Hematopoietic multipotent progenitor cell treated with erythropoietin and hydrocortisone succinate and interleukin-3 and kit ligand, for 8 days (in vitro differentiated cells): ENCODE measurements at places on chromosomes 7 and 10.

DNA sequence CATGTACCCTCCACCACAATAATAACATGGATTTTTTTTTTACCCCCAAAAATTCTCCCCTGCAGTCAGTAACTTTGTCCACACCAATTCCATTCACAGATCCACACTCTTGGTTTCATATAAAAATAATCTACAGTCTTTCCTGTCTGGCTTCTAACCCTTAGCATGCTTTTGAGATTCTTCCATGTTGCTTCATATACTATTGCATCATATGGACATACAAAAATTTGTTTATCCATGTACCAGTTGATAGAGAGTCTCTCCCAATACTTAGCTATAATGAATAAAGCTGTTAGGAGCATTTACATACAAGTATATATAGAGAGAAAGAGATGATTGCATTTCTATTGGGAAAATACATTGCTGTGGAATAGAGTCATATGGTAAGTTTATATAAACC lies 575.0 kb downstream of the XPNPEP1 start:
- no peak for DNase-seq

GRCh38 chr10:62043421-62044021 lies 142.0 kb downstream of the ARID5B start:
- no peak for DNase-seq

GRCh38 chr7:80279760-80280159 lies 145.1 kb downstream of the GNAI1 start:
- DNase-seq: no peak

- DNase-seq: no peak
Observed at GRCh38 chr7:1043552-1044188, 676 bp upstream of the GPR146 start.

GRCh38 chr7:140883378-140883777 lies 41.4 kb downstream of the BRAF start:
- no peak for DNase-seq

- DNase-seq: no peak
Observed at GRCh38 chr10:62492870-62493180, 118.7 kb downstream of the ZNF365 start.

GRCh38 chr7:106626376-106627164 lies 34.4 kb downstream of the CCDC71L start:
- DNase-seq: no peak

DNA sequence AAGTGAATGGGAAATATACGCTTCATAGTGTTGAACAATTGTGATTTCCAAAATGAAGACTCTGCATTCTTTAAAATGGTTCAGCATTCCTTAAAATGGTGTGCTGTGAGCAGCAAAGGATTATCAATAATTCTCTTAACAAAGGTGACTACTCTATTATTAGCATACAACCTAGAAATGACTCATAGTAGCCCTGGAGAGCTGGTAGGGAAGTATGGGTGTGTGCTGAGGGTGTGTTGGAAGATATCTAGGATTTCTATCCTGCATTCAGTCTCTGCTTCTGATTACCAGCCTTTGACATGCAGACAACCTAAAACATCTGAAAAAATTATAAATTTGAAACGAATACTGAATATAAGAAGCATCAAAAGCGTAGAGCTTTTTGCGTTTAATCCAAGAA lies 72.5 kb downstream of the SEMA3D start:
- DNase-seq: no peak

- no peak for DNase-seq
Observed at GRCh38 chr7:27324246-27324645, 81.6 kb downstream of the EVX1 start.

- DNase-seq: no peak
Observed at GRCh38 chr10:89425000-89425399, 10.6 kb downstream of the IFIT5 start.

DNA sequence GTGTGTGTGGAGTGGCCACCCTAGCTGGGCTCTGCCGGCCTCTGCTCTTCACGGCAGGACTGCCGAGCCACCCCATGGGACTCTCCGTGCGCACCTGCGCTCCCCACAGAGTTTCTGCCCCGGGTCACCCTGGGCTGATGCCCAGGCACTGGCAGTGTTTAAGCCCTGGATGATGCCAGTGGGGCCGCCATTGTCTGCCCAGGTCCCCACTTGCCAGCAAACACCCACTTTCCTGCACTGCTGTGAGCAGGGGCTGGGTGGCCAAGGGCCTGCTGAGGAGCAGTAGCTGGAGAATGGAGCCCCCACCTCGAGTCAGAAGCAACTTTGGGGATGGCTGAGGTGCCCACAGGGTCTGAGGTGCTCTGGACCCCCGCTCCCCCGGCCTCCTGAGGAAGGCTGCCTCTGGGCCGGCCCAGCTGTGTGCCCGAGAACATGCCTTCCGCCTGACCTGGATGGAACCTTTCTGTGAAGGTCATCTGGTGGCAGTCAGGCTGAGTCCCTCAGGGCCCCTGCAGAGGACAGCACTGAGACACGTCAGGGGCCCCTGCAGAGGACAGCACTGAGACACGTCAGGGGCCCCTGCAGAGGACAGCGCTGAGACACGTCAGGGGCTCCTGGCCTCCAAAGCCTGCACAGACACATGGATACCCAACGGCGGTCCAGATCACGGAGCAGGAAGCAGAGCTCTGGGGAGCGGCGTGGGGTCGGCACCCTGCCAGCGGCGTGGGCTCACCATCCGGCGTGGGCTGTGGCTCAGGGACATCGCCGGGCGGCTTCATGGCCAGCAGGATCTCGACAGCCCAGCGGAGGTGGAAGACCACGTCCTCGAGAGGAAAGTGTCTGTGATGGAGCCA lies 62.0 kb downstream of the CFAP46 start:
- DNase-seq: no peak

DNA sequence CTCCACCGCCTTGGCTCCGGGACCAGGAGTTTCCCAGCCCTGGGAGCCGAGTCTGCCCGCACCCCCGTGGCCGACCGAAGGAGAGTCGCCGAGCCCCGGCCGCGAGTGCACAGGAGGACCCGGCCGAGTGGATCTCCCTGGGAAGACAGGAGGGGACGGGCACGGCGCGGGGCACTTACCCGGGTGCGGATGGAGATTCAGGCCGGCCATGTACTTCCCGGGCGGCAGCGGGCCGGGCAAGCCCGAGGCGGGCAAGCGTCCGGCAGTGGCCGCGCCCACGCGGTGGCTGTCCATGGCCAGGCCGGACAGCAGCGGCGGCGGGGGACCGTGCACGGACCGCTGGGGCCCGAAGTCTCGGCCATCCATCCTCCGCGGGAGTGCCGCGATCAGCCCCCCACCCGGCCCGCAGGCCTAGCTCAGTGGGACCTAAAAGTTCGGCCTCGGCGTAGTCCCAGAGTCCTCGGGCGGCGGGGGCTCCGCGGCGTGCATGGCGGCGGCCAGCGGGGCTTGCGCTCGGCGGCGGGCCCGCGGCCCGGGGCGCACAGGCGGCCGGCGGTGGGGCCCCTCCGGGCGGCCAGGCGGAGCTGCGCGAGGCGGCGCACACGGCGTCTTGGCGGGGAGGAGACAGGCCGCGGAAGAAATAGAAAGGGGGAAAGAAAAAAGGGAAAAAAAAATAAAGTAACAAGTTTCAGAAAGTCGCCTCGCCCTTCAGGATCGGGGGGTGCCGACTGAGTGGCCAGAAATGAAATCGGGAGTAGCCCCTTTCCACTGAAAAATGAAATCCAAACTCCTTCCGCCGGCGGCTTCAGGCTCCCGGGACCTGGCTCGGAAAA lies 2.5 kb downstream of the TNRC18 start:
- DNase-seq: peak; percentile 16

DNA sequence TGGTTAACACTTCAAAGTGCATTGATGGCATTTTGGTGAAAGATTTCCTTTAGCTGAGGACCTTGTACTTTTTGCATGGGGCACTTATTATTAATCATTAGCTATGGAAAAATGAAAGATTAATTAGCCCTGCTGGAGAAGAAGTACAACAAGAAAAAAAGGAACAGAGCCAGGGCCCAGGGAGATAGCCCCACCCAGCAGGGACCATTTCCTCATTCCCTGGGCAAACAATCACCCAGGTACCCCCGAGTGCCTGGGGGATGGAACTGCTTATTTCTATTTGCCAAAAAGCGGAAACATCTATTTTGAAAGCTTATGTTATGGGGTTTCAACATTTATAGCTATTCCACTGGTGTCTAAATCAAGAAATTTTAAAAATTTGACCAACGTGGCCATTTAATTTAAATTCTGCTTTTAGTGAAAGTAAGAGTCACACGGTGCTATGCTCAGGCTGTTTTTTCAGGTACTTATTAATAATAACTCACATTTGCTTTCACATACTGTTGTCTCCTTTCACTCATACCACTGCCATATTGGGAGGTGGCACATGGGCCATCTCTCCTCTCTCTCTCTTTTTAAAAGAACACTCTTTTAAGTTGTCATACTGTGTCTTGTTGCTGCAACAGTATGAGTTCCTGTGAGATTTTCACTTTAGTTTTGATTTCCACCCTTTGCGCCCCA lies 143.6 kb upstream of the KIF5B start:
- no peak for DNase-seq

DNA sequence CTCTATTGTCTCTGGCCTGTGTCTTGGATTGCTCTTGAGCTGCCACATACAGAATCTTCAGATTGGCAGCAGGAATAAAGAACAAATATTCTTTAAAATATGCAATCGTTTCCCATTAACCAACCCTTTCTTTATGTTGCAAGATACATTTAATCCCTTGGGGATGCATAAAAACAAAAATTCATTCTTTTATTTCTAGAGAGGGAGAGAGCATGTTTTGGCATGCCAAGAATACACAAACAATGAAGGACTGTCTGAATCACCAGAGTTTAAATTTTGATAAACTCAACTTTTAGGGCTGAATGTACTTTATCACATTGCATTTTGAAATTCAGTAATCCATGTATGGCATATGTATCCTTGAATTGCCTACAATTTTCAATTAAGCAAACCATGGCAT lies 154.3 kb upstream of the SEMA3D start:
- DNase-seq: no peak

- peak; percentile 95 for DNase-seq
Observed at GRCh38 chr7:21357151-21358097, 70.5 kb upstream of the SP4 start.

DNA sequence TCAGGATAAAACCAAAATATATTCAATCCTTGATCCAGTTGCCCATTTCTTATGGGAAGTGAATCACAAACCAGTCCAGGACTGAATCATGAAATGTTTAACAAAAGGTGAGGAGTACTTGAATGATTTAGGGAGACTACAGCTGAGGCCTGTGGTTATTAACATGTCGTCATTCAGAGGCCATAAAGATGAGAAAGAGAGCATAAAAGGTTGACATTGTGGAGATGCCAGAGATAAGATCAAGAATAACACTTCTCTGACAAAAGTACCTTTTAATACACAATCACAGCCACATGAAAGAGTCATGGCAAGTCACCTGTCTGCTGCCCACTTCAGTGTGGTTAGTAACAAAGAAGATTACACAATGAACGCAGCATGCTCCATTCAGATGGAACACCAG lies 1195.7 kb upstream of the SORCS1 start:
- no peak for DNase-seq

GRCh38 chr10:129992356-129992755 lies 28.3 kb upstream of the EBF3 start:
- no peak for DNase-seq

GRCh38 chr10:53209944-53210611 lies 437.5 kb upstream of the MBL2 start:
- peak; percentile 8 for DNase-seq

- peak; percentile 77 for DNase-seq
Observed at GRCh38 chr10:97210543-97210960, 24.8 kb upstream of the SLIT1 start.

GRCh38 chr7:142391191-142391992 lies 133.5 kb upstream of the PRSS58 start:
- DNase-seq: peak; percentile 35

GRCh38 chr7:96244992-96245292 lies 77.0 kb downstream of the SLC25A13 start:
- no peak for DNase-seq

DNA sequence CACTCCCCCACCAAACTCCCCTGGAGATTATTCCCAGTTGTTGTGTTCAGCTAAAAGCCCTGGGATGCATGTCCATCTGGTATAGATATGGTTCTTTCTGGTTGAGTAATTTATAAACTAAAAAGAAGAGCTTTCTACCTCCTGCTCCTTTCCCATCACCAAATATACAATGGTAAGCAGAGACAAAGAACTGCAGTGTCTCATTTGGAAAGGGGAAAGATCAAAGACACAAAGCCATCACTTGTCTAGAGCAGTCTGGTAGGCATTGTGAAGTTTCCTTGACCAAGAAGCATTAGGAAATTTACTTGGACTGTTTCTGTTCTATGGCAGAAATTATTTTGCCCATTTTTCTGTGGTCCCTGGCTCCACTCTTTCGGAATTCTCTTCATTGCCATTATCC lies 24.9 kb upstream of the PANK1 start:
- DNase-seq: no peak

DNA sequence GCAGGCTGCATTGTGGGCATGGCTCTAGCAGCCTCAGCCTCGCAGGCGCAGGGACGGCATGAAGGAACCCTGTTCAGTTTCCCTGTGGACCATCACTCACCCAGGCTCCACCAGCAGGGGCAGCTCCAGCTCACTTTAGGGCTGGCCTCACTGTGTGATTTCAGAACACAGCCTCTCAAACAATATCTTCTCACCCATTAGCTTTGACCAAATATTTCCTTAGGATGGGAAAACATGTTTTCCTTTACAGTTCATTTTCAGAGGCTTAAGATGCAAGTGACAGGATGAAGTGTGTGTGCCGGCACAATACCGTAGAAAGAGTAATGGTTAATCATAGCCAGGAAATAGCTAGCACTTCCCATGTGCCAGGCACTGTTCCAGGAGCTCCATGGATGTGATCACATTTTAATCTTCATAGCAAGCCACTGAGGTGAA lies 58.2 kb downstream of the LANCL2 start:
- DNase-seq: no peak

GRCh38 chr10:16944402-16944801 lies 127.2 kb upstream of the RSU1 start:
- no peak for DNase-seq

- DNase-seq: no peak
Observed at GRCh38 chr10:130656582-130657133, 520.5 kb downstream of the GLRX3 start.

GRCh38 chr7:135938563-135938962 lies 38.6 kb downstream of the MTPN start:
- DNase-seq: no peak

GRCh38 chr10:125037145-125037877 lies 95.4 kb downstream of the ZRANB1 start:
- no peak for DNase-seq

GRCh38 chr7:121419201-121420148 lies 23.4 kb upstream of the FAM3C start:
- DNase-seq: no peak

DNA sequence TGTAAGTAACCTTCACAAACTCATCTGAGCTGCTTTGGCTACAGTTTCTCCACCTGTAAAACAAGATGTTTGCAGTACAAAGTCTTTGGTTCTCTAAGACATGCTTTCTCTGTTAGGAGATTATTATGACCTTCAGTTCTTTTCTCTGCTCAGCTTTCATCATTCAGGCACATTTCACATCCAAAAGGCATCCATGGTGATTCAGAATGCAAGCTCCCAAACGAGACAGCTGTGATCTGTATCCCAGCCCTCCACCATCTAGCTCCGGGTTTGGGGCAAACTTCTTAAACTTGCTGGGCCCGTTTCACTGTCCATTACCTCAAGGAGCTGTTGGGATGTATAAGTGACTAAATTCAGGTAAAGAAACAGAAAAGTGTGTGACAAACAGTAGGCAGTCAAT lies 95.8 kb upstream of the COL1A2 start:
- DNase-seq: no peak

GRCh38 chr10:131636116-131636515 lies 264.7 kb upstream of the PPP2R2D start:
- no peak for DNase-seq
